Stimulated activated CD4-positive, alpha-beta T cell treated with anti-CD3 and anti-CD28 coated beads, Interleukin-1b, Interleukin-23, amount 100 ng/mL, for 4 hours (primary cell): ENCODE measurements at places on chromosomes 13 and 19.
A peak's percentile ranks its signal among the peaks of the same experiment; 100 is the strongest.

- DNase-seq: peak; percentile 23
These were observed 4.8 kb upstream of the LAMP1 start for GRCh38 chr13:113292021-113292862.

DNA sequence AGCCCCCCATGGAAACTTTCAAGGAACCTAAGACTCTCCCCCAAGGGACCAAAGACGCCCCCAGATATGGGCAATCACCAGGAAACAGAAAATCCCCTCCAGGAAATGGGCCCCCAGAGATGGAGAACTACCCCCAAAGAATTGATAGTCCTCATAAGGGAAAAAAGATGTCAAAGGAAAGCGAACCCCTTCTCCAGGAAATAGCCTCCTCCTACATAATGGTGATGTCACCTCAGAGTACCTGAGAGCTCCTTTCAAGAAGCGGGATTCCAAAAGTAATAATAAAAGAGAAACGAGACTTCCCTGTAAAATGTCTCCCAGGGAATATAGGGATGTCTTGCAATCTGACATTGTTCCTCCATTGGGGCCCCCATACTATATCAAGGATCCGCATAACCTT lies 1.1 kb downstream of the CDKN2D start:
- no peak for DNase-seq

- no peak for DNase-seq
These were observed 4.6 kb downstream of the STARD13 start for GRCh38 chr13:33280923-33281322.

- DNase-seq: no peak
These were observed 47.0 kb upstream of the RAP2A start for GRCh38 chr13:97386801-97387484.

- no peak for DNase-seq
These were observed 39.1 kb upstream of the RNF113B start for GRCh38 chr13:98216135-98216565.

DNA sequence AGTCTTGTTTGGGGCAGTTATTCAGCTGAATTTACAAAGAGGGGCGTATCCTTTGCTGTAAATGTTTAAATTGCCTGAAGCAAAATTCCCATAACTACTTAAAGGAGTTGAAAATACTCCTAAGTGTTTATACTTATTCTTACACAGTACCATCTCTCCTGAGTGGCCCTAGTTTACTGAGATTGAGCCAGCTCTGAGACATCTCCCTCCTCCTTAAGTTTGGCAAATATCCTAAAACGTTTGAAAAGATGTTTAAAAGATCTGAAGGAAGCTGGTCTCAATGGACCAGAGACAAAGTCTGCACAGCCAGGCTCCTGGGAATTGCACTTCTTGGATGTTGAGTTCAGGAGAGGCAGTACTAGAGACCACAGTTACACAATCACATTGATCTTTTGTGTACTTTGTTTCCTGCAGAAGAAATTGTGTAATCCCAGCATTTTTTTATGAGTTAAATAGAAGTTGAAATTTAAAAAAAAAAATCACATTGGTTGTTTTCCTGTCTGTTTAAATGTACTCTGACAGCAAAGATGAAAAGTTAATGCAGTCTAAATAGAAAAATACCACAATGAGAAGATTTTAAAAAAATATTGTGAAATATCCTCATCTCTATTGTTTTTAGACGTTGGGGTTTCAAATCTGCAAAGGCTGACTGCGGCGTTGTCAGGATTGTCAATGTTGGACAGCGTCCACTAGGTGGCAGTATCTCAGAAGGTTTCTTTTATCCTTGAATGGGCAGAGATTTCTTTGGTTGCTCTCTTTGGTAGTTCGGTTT lies 20.7 kb downstream of the TNFSF11 start:
- DNase-seq: peak; percentile 14

GRCh38 chr13:74305876-74306275 lies 171.7 kb upstream of the KLF12 start:
- DNase-seq: no peak

DNA sequence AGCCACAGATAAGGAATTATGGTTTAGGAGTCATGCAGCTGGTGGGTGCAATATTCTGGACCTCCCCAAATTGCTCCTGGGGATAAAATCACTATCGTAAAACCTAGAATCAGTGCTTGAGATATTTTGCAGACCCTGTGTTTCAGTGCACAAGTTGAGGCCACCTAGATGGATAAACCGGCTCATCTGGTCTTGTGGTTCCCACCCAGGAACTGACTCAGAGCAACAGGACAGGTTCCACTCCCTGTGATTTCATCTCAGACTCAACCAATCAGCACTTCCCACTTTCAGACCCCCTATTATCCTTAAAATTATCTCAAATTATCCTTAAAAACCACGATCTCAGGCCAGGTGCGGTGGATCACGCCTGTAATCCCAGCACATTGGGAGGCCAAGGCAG lies 21.0 kb downstream of the FBXL12 start:
- DNase-seq: no peak

- DNase-seq: no peak
These were observed 270.0 kb upstream of the PCDH20 start for GRCh38 chr13:61685682-61686012.

GRCh38 chr13:111908361-111908760 lies 158.6 kb upstream of the SOX1 start:
- no peak for DNase-seq

DNA sequence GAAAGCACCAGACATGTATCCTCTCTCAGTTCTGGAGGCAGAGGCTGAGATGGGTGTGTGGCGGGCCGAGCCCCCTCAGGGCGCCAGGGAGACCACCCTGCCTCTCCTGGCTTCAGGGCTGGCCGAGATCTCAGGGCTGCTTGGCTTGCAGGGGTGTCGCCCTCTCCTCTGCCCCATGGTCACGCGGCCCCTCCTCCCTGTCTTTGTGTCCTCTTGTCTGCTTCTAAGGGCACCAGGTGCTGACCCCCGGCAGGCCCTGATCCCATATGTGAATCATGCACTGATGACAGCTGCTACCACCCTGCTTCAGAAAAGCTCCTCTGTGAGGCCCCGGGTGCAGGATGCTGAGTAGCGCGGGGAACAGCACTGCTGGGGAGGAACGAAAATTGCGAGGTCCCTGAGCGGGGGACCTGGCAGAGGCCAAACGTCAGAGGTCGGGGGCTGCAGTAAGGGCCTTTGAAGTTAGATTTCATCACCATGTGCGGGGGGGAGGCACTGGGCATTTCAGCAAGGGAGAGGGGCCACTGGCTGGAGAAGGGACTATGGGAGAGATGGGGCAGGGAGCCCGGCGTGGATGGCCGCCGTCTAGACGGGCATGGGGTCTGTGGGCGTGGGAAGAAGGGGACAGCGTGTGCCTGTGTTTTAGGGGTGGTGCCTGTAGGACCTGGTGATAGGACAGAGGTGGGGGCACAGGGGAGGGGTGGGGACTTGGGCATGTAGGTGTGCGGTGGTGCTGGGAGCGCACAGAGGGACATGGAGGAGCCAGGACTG lies 125.2 kb downstream of the KDM4B start:
- DNase-seq: no peak
